HS-5 (cell line): ENCODE measurements at places on chromosomes 7 and 10.
A peak's percentile ranks its signal among the peaks of the same experiment; 100 is the strongest.

- no peak for DNase-seq
Measured at GRCh38 chr10:97180363-97180755, 5.4 kb downstream of the SLIT1 start.

- DNase-seq: no peak
Measured at GRCh38 chr10:124385627-124386185, 33.0 kb downstream of the OAT start.

DNA sequence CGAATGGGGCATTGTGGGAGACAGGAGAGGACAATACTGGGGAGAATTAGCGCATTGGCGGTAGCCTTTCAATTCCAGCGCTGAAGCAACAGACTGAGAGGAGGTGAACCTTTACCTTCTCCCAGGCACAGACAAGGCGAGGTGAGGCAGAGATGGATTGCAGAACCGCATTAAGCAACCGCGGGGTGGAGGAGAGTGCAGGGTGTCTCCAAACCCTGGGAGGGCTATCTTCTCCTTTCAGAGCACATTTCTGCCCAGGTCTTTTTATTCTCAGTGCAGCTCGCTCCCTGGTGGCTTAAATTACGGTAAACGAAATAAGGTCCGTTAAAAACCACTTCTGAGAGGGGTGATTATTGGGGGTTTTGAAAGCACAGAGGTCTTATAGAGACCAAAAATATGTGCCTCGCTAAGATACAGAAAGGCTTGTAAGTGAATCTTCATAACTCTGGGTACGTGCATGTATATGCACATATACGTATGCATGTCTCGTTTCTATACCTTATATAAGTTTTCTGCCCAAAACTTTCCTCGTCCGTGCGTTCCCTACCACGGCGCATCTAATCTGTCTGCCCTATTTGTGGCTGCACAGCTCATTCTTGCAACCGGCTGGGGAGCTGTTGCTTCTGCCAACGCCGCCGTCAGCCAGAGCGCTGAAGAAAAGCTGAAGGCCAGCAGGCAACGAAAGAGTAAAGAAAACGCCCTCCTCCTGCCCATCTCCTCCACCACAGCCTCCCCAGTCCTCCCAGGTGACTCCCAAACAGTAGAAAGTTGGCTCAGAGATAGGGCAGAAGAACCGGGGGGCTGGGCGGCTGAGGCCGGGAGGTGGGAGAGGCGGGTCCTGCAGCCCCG is 895 bp upstream of the ZNF804B start:
- DNase-seq: no peak

- DNase-seq: no peak
Measured at GRCh38 chr7:96953676-96954513, 51.5 kb upstream of the DLX6 start.

- DNase-seq: no peak
Measured at GRCh38 chr7:70082099-70082611, 483.9 kb downstream of the AUTS2 start.

GRCh38 chr7:34091321-34091917 is 186.1 kb downstream of the BMPER start:
- no peak for DNase-seq

GRCh38 chr10:43970018-43970698 is 321.5 kb upstream of the ZNF32 start:
- DNase-seq: no peak

DNA sequence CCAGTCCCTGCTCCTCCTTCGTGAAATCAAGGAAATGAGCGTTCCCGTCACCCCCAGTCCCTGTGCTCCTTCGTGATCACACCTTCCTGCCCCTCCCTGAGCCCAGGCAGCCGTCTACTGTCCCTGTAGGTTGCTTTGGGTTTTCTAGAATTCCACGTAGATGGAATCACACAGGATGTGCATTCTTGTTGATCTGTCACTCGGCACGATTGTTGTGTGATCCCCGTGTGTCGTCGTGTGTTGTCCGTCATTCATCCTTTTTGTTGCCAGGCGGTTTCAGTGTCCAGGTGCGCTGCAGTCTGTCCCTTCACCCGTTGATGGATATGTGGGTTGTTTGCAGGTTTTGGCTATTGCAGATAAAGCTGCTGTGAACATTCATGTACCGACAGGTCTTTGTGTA is 9.4 kb downstream of the MTG1 start:
- no peak for DNase-seq

DNA sequence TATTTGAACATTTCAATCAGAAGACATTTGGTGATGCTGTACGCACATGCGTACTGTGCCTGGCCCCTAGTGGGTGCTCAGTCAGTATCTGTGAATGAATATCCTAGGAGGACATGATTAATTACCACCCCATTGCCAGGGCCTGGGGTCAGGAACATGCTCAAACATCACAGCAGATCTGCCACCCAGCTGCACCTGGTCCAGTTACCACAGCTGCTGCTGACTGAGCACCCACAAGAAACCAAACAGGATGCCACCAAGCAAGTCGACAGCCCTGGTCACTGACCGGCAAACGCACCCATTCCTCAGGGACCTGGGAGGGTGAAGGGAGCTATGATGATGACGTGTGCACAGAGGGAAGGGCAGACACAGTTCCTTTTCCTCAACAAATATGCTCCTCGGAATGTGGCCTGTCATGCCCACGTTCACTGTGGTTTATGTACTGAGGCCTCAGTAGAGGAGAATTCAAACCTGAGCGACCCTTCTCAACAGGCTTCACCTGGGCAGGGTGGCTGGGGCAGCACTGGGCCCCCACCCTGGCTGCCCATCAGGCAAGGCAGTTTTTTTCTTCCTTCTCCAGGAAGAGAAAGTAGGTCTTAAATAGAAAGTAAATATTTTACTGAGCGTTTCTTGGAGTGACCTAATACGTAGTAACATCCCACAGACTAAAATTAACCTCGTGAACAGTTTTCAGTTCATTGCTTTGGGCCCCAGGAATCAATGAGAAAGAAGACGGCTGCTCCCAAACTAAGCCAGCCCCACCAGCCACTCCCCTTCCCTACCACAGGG is 13.4 kb downstream of the CTBP2 start:
- no peak for DNase-seq

DNA sequence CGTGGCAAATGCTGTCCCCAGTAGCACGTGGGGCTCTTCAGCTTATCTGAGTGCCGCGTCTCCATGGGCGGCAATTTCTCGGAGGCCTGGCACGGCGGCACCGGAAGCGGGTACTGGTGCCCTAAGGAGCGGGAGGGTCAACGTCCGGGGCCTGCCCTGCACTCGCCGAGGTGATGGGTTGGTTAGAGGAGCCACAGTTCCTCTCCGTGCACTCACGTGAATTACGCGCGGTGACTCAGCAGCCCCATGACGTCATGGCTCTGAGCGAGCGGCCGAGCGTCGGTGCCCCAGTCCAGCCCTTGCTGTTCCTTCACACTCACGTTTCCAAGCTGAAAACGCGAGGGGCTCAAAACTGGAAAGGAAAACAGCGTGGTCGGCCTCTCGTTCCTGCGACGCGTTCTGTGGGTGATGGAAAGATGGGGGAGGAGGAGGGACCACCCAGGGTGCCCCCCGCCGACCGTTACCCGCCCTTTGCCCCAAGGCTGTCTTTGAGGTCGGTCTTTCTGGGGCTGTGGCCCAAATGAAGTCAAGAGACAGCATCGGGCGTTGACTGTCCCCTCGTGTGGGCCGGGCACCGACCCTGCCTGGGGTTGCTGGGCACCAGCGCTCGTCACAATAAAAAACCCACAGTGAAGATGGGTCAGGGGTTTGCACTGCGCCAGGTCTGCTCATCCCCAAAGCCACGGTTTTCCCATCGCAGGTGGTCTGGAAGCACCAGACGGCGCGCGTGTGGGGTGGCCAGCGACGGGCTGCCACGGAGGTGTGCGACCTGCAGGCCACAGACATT is 70.4 kb upstream of the CFAP46 start:
- DNase-seq: no peak

DNA sequence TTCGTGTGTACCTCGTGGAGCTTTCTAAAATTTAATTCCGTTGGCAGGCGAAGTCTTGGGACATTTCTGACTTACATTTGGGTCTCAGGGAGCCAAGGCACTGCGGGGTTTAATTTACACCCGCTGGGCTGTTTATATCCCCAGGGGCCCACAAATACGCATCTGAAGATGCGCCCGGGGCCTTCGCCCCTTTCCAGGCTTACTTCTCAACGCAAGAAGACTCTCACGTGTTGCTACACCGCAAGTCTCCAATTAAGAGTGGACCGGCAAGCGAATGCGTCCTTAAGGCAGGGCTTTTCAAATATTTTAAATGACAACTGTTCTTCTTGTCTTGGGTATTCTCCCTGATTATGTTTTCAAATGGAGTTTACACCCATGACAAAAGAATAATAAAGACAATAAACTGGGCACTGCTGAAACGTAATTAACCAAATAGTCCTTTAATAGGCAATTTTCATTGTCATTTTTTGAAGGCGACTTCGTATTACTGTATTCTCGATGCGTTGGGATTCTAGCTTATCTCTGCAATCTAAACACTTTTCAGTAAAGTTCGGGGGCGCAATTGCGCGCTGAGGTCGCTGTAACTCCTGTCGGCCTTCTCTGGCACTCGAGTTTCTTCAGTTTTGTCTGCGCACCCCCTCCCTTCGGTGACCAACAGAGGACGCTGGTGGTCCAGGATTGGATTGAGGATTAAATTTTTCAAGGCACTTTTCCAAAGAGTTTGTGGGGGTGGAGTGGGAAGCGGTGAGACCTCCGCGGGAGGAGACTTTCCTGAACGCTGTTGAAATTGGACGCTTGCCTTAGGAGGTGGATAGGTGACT is 837 bp upstream of the IGFBP3 start:
- peak; percentile 61 for DNase-seq

DNA sequence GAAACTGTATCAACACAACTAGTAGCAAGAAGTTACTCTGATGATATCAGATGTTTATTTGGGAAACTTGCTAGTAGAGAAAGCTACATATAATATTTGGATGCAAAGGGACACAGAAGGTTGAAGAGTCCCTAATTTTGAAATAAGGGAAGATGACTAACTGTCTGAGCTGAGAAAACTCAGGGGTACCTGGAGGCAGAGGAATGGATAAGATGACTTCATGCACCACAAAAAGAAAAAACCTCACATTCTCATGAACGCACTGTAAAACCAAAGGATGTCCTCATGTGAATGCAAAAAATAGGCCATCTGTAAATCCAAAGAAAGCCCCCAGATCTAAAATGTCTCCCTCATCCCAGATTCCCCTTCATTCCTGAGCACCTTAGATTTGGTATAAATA is 29.3 kb downstream of the PRSS2 start:
- DNase-seq: no peak

- DNase-seq: no peak
Measured at GRCh38 chr7:47571331-47572093, 10.4 kb downstream of the TNS3 start.

GRCh38 chr10:61987951-61988379 is 86.5 kb downstream of the ARID5B start:
- DNase-seq: no peak

DNA sequence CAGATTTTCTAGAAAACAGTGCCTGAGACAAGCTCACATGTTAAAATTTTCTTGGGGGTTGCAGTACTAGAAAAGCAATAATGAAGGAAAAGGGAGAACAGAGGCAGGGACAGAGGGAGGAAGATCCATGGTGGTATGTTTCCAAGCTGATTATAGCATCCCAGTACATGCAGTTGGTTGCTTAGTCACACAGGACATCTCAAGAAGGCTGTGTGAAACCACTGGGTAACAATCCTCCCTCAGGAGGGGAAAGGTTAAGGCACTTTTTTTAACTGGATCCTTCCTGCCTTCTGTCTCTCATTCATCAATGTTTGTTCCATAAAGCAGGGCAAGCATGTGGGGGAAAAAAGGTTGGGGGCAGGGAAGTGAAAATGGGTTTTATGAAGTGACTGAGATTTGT is 6.1 kb upstream of the IMMP2L start:
- DNase-seq: no peak
